ENCODE measurements at places on chromosomes 5 and 9. TPM values are rescaled to one million over a fixed set of nuclear protein-coding genes. Genes with fewer than 3 reads are reported as not detected.
A peak's percentile ranks its signal among the peaks of the same experiment; 100 is the strongest.

- peak; percentile 74 for DNase-seq
Measured at GRCh38 chr5:126002222-126002897, 420.8 kb upstream of the GRAMD2B start.

DNA sequence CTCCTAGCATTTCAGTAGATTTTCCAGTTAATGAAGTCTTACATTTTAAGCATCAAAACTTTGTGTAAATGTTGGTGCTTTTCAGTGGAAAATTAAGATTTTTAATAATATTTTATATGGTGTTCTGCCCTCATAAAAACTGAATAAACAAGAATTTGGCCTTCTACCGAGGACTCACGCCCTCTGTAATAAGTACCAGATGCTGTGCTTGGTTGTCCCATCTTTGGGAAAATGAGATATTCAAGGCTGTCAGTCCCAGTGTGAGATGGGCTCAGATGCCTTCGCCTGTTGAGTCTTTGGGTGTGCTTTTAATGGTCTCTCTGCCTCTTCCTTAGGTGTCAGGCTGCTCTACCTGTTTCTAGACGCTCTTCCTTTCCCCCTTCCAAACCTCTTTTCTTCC lies 28.7 kb downstream of the GALNT12 start:
- DNase-seq = no peak

GRCh38 chr9:34990908-34991606 lies 1.5 kb downstream of the DNAJB5 start:
- DNase-seq = no peak

DNA sequence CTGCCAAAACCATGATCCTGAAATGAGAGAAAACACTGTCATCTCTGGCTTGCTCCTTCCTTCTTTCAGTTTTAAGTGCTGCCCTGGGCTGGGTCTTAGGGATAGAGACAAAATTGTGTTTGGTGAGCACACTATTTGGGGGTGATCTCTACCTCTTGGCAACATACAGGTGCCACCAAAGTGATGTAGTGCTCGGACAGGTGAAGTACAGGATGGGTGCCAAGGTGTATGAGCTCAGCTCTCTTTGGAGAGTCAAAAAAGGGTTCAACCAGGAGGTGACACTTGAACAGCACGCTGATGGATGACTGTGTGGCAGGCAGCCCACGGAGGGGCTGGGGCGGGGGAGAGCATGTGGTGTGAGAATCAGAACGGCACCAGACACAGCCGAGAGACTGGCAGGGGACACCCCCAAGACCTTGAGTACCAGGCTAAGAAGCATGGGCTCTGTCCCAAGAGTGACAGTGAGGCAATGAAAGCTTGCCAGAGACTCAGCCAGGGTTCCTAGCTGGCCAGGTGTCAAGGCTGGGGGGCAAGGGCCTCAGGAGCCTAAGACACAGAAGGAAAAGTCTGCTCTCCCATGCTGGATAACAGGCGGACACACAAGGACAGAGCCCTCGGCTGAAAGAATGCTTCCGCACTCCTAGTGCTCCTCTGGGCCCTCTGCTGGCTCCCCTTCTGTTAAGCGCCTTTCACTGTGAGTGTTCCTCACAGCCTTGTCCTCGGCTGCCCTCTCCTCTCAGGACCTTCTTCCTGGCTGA lies 2.5 kb downstream of the NHP2 start:
- DNase-seq = no peak

GRCh38 chr9:126144196-126144595 lies 182.4 kb upstream of the MVB12B start:
- no peak for DNase-seq

- DNase-seq = no peak
Measured at GRCh38 chr5:33272288-33272687, 168.5 kb upstream of the TARS1 start.

DNA sequence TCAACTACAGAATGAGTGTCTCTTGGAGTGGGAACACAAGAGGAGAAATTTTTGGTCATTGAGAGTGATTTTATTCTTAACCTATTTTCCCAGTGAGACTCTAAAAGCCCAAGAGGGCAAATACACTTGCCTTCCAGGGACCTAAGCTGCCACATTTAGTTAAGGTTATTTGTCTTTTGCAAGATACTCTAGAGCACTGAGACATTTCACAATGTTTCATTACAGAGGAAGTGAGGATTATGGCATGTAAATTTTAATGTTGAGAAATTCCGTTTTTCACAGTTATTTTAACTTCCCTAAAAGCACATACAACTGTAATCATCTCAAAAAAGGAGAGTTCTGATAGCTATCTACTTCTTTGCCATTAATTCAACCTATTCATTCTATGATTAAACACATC lies 38.7 kb upstream of the RAB3C start:
- no peak for DNase-seq

- DNase-seq = no peak
Measured at GRCh38 chr5:146327257-146327870, 11.3 kb upstream of the POU4F3 start.

DNA sequence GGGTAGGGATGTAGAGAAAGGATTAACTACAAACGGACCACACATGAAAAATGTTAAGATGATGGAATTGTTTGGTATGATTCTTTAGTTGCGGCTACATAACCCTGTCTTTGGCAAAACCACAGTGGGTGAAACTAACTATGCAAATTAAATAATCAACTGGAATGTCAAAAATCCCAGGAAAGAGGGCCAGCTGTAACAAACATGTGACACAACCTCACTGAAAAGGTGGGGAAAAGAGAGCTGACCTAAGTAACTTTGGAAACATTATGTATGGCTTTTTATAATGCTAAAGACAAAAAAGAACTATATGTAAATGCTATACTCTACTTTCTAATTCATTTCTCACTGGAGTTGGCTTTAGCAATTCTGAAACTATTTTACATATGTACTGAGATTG lies 252.0 kb downstream of the MRPS30 start:
- no peak for DNase-seq

GRCh38 chr9:90847971-90848370 lies 46.4 kb downstream of the SYK start:
- no peak for DNase-seq

- no peak for DNase-seq
Measured at GRCh38 chr9:132669319-132669697, 475 bp downstream of the DDX31 start.

- no peak for DNase-seq
Measured at GRCh38 chr9:86405926-86406325, 51.7 kb upstream of the TUT7 start.

- no peak for DNase-seq
Measured at GRCh38 chr5:96743805-96744204, 63.9 kb downstream of the ERAP1 start.

GRCh38 chr9:77848897-77849296 lies 182.7 kb downstream of the GNAQ start:
- no peak for DNase-seq

DNA sequence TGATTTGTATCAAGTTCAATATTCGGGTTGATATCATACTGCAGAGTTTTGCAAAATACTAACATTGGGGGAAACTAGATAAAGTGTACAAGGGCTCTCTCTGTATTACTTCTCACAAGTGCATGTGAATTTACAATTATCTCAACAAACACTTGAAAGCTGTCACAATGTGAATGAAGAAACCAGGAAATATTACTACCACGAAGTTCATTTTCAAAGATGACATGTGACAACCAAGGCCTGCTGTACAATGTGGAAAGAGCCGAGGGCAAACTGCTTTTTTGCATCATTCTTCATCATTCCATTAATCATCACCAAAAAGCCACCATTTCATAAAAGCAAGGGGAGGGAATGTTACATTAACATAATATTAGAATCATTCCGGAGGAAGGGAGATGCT lies 310.0 kb downstream of the GLIS3 start:
- DNase-seq = no peak

- no peak for DNase-seq
Measured at GRCh38 chr9:125690679-125691078, 16.3 kb downstream of the MAPKAP1 start.

DNA sequence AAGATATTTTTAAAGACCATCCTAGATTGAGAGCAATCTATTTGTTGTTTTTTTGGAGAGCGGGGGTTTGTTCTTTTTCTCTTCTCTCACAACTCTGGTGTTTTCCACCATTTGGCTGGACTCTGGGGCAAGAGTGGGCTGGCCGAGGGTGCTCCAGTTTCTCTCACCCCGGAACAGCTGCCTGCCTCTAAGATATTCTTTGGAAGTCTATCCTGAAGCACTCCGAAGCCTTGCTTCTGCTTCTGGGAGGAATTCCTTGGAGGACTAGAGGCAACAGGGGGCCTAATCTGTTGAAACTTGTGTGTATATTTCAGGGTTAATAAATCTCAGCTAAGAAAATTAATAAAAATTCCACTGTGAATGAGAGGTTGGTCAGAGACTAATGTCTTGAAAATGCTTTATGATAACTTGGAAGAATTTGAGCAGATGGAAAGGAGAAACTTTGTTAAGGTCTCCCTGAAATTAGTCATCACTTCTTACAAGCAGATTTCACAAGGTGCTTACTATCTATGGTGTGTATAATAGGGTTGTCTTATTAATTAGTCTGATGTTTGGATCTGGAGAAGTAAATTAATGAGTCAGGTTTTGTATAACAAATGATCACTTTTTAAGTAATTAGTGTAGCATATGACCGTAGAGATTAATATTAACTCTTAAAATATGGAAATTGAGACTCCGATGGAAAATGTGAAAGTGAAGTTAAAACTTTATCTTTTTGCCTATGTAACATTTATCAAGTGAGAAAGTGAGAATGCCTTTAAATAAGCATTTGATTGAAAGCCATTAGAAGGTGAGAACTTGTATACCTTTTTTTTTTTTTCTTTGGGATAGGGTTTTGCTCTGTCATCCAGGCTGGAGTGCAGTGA lies 4.0 kb downstream of the MAN2A1 start:
- DNase-seq = no peak

DNA sequence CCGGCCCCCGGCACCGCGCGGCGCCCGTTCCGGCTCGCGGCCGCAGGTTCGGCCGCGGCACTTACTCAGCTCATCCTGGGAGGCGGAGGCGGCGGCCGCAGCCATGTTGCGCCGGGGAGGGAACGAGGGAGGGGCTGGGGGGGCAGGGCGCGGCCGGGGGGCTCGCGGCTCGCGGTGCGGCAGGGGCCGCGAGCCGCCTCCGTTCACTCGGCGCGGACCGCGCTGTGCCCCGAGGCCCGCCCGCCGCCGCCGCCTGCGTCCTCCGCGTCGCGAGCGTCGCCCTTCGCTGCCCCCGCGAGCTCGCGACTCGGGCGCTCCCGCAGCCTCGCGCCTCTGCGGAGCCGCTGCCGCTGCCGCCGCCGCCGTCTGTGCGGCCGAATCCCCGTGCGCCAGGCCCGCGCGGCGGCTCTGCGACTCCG lies 735 bp downstream of the ECPAS start:
- peak; percentile 60 for DNase-seq

GRCh38 chr9:77453825-77454647 lies 194.1 kb downstream of the GNA14 start:
- no peak for DNase-seq

GRCh38 chr9:122819326-122819725 lies 9.1 kb downstream of the PDCL start:
- no peak for DNase-seq

DNA sequence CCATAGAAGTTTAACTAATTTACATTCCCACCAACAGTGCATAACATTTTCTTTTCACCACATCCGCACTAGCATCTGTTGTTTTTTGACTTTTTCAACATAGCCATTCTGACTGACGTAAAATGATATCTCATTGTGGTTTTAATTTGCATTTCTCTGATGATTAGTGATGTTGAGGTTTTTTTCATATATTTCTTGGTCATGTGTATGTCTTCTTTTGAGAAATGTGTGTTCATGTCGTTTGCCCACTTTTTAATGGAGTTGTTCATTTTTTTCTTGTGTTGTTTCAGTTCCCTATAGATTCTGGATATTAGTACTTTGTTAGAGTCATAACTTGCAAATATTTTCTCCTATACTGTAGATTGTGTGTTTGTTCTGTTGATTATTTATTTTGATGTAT lies 163.4 kb downstream of the FER start:
- no peak for DNase-seq

The ARL15 gene
- 25.7 TPM for total RNA-seq

The KCNV2 gene
- not detected for total RNA-seq

The PKD2L2 gene
- 0.60 TPM for total RNA-seq

The GLDC gene
- not detected for total RNA-seq

The CNTLN gene
- total RNA-seq = 2.1 TPM

The GZMA gene
- not detected for total RNA-seq

The EQTN gene
- not detected for total RNA-seq

The ADRB2 gene
- total RNA-seq = 4.7 TPM

The FOXD4 gene
- total RNA-seq = not detected

The CLK4 gene
- total RNA-seq = 17.8 TPM

The CAVIN4 gene
- 80.5 TPM for total RNA-seq

The ZNF483 gene
- total RNA-seq = 11.6 TPM

The ST8SIA4 gene
- 1.6 TPM for total RNA-seq

The PCAT7 gene
- total RNA-seq = not detected

The PCDHA1 gene
- not detected for total RNA-seq

The GARIN3 gene
- not detected for total RNA-seq

The FCHO2 gene
- 14.9 TPM for total RNA-seq

The FRRS1L gene
- 0.65 TPM for total RNA-seq
